ENCODE measurements at places on chromosomes 4 and X. TPM values are rescaled to one million over a fixed set of nuclear protein-coding genes. Genes with fewer than 3 reads are reported as not detected.
A peak's percentile ranks its signal among the peaks of the same experiment; 100 is the strongest.

Gene ADD1
- 330 TPM for polyA plus RNA-seq

Gene CENPE
- polyA plus RNA-seq = not detected

Gene ASMT
- not detected for polyA plus RNA-seq

Gene CYLC1
- polyA plus RNA-seq = not detected

Gene EDNRA
- polyA plus RNA-seq = not detected

Gene FAM53A
- 2.2 TPM for polyA plus RNA-seq

Gene ETNPPL
- polyA plus RNA-seq = not detected

Gene LDB2
- polyA plus RNA-seq = not detected

Gene IL1RAPL1
- not detected for polyA plus RNA-seq

Gene AWAT2
- polyA plus RNA-seq = not detected

Gene ANAPC4
- 20.4 TPM for polyA plus RNA-seq

Gene TMPRSS11F
- not detected for polyA plus RNA-seq

Gene LONRF3
- 0.15 TPM for polyA plus RNA-seq

Gene GPC3
- polyA plus RNA-seq = not detected

Gene SFRP2
- not detected for polyA plus RNA-seq

Gene CYBB
- 167 TPM for polyA plus RNA-seq

Gene KLB
- polyA plus RNA-seq = 0.24 TPM

DNA sequence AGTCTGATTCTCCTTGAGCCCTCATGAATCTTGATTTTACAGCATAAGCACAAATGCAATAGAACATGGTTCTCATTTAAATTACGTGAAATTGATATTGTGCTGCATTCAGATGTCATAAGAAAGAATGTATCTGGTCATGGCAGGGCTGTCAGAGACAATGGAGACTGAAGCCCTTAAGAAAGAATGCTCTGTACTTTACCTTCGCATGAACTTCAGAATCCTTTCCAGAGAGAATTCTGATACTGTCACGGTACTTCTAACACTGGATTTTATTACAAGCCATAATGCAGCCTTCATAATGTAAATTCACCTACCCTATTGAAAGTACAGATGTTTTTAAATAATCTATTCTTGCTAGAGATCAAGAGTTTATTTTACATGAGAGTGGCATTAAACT is 677.9 kb upstream of the ADGRL3 start:
- DNase-seq = no peak

DNA sequence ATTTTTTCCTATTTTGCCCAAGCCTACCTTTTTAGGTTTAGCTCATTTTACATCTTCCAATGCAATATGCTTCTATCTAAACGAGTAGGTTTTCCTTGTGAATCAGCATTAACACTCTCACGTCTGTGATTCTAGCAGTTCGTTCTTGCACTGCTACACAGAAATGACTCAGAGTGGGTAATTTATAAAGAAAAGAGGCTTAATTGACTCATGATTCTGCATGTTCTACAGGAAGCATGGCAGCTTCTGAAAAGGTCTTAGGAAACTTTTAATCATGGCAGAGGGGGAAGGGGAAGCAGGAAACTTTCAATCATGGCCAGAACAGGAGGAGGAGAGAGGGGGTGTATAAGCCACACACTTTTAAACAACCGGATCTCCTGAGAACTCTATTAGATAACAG is 44.9 kb downstream of the SPANXN1 start:
- no peak for DNase-seq

DNA sequence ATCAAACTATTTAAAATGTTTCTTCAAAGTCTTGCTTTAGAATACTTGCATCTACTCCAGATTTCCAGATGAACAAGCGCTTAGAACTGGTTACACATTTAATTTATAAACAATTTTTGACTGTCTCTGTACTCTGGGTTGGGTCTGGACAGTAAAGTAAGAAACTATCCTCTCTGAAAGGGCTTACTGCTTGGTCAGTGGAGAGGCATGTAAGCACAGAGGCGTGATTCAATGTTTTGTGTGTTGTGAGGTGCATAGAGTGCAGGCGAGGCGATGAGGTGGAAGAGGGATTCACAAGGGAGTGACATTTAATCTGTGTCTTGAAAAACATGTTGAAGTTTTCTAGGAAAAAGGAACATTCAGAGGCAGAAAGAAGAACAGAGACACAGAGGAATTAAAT is 231.4 kb downstream of the VEGFC start:
- no peak for DNase-seq

DNA sequence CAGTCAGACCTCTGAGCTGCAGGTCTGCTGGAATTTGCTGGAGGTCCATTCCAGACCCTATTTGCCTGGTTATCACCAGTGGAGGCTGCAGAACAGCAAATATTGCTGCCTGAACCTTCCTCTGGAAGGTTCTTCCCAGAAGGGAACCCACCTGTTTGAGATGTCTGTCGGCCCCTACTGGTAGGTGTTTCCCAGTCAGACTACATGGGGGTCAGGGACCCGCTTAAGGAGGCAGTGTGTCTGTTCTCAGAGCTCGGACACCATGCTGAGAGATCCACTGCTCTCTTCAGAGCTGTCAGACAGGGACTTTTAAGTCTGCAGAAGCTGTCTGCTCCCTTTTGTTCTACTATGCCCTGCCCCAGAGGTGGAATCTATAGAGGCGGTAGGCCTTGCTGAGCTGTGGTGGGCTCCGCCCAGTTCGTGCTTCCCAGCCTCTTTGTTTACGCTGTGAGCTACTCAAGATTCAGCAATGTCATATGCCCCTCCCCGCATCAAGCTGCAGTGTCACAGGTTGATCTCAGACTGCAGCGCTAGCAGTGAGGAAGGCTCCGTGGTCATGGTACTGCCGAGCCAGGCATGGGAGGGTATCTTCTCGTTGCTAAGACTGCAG is 44.1 kb upstream of the KDR start:
- DNase-seq = no peak

GRCh38 chr4:73904491-73904890 is 35.3 kb downstream of the CXCL1 start:
- DNase-seq = no peak

- DNase-seq = no peak
Observed at GRCh38 chrX:148290931-148291330, 209.5 kb upstream of the AFF2 start.

GRCh38 chrX:47585273-47585672 is 3.0 kb downstream of the TIMP1 start:
- no peak for DNase-seq

DNA sequence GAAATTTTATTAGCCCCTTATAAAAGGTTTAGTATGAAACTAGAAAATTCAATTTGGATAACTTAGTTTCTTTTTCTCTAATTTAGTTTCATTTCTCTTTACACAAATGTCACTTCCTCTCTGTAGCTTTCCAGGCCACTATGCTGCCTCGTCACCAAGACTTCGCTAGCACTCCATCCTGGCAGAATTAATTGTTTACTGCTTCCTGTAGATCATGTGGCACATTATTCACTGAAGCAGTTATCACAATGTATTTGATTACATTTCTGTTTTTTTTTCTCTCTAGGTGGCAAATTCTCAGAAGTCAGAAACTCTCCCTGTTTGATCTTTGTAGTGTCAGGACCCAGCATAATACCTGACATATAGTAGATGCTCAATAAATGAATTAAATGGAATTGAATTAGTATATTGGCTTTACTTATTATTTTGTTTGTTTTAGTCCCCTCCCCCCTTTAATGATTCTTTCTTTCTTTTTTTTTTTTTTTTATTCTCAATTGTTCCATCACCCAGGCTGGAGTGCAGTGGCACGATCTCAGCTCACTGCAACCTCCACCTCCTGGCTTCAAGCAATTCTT is 9.3 kb upstream of the SAT1 start:
- peak; percentile 78 for DNase-seq

DNA sequence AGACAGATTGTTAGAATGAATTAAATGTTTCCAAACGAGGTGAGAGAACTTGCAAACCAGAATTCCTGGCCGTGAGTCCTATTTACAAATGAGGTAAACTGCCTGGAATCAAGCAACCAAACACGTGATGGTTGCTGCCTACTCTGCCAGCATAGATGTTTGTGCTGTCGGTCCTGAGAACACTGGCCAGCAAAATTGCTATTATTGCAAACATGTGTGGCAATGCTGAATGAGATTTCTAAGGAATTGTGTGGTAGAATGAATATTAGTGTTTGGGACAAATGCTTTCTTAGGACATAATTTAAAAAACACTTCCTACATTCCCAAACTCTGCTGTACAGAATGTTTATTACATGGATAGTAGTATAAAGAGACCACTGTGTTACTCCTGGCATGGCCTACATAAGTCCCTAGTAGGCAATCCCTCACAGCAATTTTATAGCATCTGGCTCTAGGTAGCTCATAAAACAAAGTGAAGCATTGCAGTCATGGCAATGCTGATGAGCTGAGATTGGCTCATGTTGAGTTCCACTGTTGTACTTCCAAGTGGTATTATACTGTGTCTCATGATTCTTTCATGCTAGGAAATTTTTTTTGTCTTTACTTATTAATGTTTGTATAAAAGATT is 605.2 kb upstream of the EPHA5 start:
- no peak for DNase-seq

- no peak for DNase-seq
Observed at GRCh38 chr4:123643691-123644090, 247.1 kb downstream of the SPRY1 start.

GRCh38 chr4:2685541-2685940 is 70.6 kb downstream of the TNIP2 start:
- DNase-seq = no peak

DNA sequence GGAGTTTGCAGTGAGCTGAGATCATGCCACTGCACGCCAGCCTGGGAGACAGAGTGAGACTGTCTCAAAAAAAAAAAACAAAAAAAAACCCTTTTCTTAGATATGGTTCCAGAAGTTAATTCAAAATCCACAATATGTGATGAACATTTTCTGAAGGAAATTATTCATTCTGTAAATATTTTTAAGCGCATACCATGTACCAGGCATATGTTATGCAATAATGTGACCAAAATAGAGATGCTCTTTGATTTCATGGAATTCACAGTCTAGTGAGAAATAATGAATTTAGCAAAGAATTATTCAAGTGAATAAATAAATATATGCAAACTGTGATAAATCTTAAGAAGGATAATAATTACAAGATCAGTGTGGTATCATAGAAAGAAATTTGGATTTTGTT is 174.7 kb downstream of the GC start:
- DNase-seq = no peak

- no peak for DNase-seq
Observed at GRCh38 chr4:182425302-182425701, 182.1 kb downstream of the TENM3 start.

GRCh38 chrX:31070057-31070468 is 1.8 kb downstream of the FTHL17 start:
- DNase-seq = no peak

GRCh38 chr4:20394512-20394911 is 142.8 kb downstream of the SLIT2 start:
- DNase-seq = no peak

- DNase-seq = no peak
Observed at GRCh38 chr4:155047755-155048154, 160.7 kb upstream of the NPY2R start.

DNA sequence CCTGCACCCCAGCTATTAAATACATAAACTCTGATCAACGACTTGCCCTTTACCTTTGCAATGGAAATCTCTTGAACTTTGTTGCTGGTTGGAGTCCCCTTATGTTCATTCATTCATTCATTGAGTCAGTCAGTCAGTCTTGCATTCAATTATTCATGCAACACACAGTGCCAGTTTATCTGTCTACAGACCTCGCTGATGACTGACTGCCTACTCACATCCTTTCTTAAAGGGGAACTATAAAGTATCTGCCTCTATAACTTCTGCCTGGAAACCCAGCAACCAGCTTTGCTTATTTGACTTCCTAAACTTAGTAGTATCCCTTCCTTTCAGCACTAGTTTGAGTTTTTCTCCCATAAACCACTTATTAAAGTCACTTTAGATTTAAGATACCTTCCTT is 620.8 kb upstream of the ADGRL3 start:
- no peak for DNase-seq

DNA sequence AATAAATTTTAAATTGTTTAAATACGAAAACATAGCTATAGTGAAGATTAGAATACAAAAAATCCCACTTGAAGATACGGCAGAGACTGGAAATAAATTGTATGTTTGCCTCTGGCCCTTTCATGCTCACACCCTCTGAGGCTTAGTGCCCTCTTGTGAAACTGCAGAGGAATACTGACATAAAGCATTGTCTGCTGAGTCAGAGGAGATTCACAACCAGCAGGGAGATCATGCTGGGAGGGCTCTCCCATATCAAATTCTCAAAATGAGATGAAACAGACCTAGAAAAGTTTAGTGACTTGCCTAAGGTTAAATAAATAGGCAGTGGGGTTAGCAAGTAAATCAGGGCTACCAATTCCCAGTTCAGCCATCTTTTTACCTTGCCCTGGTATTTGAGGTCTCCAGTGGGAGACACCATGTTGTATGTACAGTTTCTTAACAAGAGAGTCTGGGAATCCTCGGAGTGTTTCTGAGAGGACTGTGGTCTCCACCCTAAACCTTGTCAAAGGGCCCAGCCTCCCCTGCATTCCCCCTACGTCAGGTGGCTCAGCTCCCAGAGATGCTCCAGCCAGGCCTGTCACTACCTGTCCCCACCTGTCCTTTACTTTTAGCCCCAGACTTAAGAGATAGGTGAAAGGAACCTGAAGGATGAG is 581.4 kb upstream of the DIPK2B start:
- no peak for DNase-seq

- no peak for DNase-seq
Observed at GRCh38 chr4:177008071-177008835, 215.5 kb upstream of the VEGFC start.

- no peak for DNase-seq
Observed at GRCh38 chr4:165784672-165785071, 88.4 kb upstream of the TLL1 start.

DNA sequence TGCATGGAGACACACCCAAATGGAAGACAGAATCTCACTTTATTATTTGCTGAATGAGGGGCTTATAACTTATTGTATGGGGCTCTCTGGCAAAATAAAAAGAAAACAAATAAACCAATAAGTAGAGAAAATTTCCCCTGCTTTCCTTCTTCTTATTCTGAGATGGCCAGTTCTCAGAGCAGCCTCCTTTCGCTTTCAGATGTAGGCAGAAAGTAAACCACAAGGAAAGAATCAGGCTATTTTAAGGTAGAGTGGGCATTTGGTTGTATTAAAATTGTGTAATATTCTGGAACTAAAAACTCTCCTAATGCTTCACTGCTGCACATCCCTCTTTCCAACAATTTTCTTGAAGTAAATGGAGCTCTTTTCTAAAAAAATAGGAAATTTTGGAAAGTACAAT is 241.8 kb downstream of the GALNTL6 start:
- DNase-seq = no peak
